Renal cortical epithelial cell (primary cell): ENCODE measurements at places on chromosomes 7 and 10. TPM values are rescaled to one million over a fixed set of nuclear protein-coding genes. Genes with fewer than 3 reads are reported as not detected.

DNA sequence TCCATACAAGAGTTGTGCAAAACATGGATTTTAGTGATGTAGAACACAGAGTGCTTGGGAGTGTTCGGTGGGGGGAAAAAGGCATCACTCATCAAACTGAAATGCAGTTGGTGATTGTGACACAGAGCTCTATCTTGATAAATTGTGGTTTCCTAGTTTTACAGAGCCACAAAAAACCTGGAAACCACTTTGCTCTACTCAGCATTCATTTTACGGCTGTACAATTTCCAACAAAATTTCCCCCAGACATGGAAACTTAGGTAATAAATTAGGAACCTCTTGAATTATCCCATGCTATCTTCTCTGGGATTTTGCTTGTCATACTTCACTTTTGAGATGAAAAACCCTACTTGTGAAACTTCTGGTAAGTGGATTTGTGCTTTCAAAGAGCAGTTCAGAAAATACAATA, 614.9 kb upstream of the FZD8 start:
- DNase-seq = no peak

- no peak for DNase-seq
These were observed 760.9 kb upstream of the IGFBP3 start for GRCh38 chr7:46681865-46682503.

The CHST15 gene
- total RNA-seq = 33.7 and 38.3 TPM in 2 replicates

The SLC26A4 gene
- 0.10 and 0.87 TPM in 2 replicates for total RNA-seq

- peak; percentile 57 for DNase-seq
These were observed 864 bp downstream of the PSTK start for GRCh38 chr10:122981066-122981464.

GRCh38 chr7:137943132-137943551, 58.7 kb downstream of the CREB3L2 start:
- no peak for DNase-seq

The KIAA1549 gene
- total RNA-seq = 1.0 and 10.1 TPM in 2 replicates

The SRRM3 gene
- total RNA-seq = 0.30 TPM in 1 of 2 replicates, not detected in the other

- no peak for DNase-seq
These were observed 1053.2 kb downstream of the REEP3 start for GRCh38 chr10:64574371-64574770.

DNA sequence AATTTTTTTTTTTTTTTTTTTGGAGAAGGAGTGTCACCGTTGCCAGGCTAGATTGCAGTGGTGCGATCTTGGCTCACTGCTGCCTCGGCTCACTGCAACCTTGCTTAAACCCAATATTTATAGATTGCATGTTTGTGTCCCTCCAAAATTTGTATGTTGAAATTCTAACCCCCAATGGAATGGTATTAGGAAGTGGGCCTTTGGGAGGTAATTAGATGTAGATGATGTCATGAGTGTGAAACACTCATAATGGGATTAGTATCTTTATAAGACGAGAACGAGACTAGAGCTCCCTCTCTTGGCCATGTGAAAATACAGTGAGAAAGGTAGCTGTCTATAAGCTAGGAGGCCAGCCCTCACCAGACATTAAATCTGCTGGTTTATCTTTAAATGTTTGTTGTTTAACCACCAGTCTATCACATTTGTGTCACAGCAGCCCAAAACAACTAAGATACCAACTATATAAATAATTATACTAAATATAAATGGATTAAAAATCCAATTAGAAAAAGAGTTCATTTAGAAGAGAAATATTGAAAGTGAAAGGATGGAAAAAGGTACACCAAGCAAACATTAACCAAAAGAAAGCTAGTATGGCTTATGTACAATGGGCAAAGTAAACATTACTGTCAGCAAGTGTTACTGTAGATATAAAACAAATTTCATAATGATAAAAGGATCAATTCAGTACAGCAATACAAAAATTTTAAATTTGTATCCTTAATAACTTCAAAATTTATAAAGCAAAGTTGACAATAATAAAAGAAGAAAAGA, 9.3 kb downstream of the TCAF1 start:
- DNase-seq = peak; percentile 42

The ASB10 gene
- total RNA-seq = not detected in 2 replicates

- DNase-seq = no peak
These were observed 15.4 kb upstream of the PYROXD2 start for GRCh38 chr10:98430427-98430826.

The MRPL32 gene
- total RNA-seq = 71.2 and 103 TPM in 2 replicates

GRCh38 chr7:22935269-22935668, 78.7 kb downstream of the HYCC1 start:
- no peak for DNase-seq

- DNase-seq = no peak
These were observed 230.3 kb upstream of the PRSS58 start for GRCh38 chr7:142488036-142488633.

The ARL3 gene
- total RNA-seq = 7.8 and 9.7 TPM in 2 replicates

The SLC29A3 gene
- total RNA-seq = 0.87 and 3.4 TPM in 2 replicates

DNA sequence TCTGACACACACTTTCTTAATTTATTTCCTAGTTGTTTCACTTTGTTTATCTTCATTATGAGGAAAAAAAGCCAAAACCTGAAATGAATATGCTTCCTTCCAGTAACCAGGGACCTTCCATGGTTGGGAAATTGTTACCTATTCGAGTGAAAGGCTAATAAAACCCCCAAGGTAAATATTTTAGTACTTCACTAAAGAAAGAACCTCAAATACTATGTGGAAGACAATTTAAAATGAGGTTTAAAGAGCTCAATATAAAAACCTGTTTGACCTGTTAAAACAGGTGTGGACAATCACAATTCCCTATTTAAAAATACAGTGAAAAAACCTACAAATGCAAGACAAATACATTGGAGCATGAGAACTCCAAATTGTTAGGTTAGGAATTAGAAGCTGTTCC, 192.6 kb downstream of the CFTR start:
- peak; percentile 31 for DNase-seq

DNA sequence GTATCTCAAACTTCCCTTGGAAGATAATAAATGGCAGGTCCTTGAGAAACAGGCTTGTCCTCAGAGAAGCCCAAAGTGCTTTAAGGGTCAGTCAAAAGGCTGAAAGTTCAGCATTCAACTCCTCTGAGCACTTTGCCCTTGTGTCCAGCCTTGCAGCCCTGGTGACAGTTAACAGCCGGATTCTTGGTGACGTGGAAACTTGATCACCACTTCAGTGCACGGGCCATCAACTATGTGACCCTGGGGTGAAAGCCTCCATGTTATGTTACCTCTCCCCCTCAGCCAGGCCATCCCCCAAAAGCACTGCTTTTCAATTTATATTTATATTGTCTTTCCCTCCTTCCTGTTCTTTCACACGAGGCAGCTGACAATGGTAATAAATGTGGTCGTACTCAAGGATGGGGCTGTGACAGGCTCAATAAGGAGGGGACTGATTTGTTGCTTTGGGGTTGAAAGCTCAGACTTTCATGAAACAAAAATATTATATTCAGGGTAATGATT, 164.0 kb upstream of the NRP1 start:
- no peak for DNase-seq

The CXCL12 gene
- total RNA-seq = 2.1 and 5.4 TPM in 2 replicates

The PPP1R17 gene
- not detected in 2 replicates for total RNA-seq
